ENCODE measurements at places on chromosomes 7 and 10. TPM values are rescaled to one million over a fixed set of nuclear protein-coding genes. Genes with fewer than 3 reads are reported as not detected.

GRCh38 chr7:69504733-69505420, 93.4 kb upstream of the AUTS2 start:
- H3K4me1 ChIP-seq, result no peaks in the 10 kb centered on the region
- no peaks in the 10 kb centered on the region for H3K36me3 ChIP-seq
- H3K27me3 ChIP-seq, result no peaks in the 10 kb centered on the region
- no peak overlapping the region for H3K4me3 ChIP-seq

- peak overlapping the region; percentile 91 for H3K27ac ChIP-seq
- no peaks in the 10 kb centered on the region for H3K36me3 ChIP-seq
- H3K4me3 ChIP-seq, result peak overlapping the region; percentile 71
- H3K4me1 ChIP-seq, result peaks cover 61% of the 10 kb centered on the region
- no peaks in the 10 kb centered on the region for H3K27me3 ChIP-seq
Measured at GRCh38 chr7:91267171-91267955, 3.1 kb downstream of the FZD1 start.

DNA sequence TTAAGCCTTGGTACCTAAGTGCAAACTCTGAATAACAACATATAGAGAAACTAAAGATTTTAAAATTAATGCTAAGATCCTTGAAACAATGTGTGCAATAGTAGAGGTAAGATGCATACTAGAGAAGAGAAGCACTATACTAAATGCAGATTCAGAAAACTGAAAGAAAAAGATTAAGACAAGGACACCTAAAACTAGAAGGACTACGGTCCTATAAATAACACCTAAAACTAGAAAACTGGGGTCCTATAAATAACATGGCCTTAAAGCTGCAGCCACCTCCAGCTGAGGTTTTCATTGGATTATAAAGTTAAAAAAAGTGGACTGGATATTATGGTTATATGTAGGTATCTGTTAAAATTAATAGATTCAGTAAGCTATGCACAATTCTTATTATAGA, 320.9 kb downstream of the IPMK start:
- H3K27ac ChIP-seq, result no peak overlapping the region
- H3K27me3 ChIP-seq, result no peaks in the 10 kb centered on the region
- H3K4me1 ChIP-seq, result no peaks in the 10 kb centered on the region
- no peaks in the 10 kb centered on the region for H3K36me3 ChIP-seq
- no peak for DNase-seq

GRCh38 chr7:129667116-129667515, 55.6 kb downstream of the NRF1 start:
- H3K4me3 ChIP-seq, result no peak overlapping the region
- no peaks in the 10 kb centered on the region for H3K27me3 ChIP-seq
- H3K4me1 ChIP-seq, result no peaks in the 10 kb centered on the region
- DNase-seq, result no peak
- no peaks in the 10 kb centered on the region for H3K36me3 ChIP-seq
- H3K27ac ChIP-seq, result no peak overlapping the region

DNA sequence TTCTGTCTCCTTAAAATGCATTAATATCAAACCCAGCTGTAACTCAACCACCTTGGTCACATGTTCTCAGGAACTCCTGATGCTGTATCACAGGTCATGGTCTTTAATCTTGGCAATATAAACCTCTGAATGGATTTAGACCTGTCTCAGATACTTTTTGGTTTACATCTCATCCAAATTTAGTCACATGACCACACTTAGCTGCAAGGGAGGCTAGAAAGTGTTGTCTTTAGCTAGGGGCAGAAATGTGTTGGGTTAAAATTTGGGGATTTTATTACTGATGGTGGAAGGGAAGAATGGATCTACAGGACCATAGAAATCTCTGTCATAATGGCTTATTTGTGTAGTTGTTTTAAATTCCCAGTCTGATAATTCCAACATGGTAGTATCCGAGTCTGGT, 29.6 kb upstream of the IL15RA start:
- no peaks in the 10 kb centered on the region for H3K36me3 ChIP-seq
- no peak overlapping the region for H3K27ac ChIP-seq
- H3K4me1 ChIP-seq, result no peaks in the 10 kb centered on the region
- no peaks in the 10 kb centered on the region for H3K27me3 ChIP-seq

GRCh38 chr10:103111031-103111917, 81.8 kb downstream of the NT5C2 start:
- peaks cover 22% of the 10 kb centered on the region for H3K4me1 ChIP-seq
- no peak overlapping the region for H3K4me3 ChIP-seq
- peaks cover 4% of the 10 kb centered on the region for H3K36me3 ChIP-seq

DNA sequence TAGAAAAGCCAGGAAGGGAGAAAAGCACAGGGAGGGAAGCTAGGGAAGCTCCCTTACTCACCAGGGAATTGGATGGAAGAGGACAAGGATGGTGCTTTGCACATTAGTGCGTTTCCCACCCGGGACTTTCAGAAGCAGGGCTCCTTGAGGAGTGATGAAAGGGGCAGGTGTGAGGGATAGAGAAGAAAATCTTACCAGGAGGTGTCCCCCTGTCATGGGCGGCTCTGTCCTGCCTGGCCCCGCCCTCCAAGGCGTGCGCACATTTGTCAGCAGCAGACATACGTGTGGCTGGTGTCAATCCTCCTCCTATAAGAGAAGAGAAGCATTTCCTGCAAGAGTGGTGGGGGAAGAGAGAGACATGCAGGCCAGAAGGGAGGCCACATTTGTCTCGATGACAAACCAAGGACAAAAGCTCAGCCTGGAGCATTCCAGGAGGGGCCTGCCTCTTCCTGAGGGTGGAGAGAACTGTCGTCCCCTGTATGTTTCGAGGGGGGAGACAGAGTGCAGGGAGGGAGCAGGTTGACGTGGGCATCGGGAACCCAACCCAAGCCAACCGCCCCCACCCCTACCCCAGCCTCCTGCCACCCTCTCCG, 47.4 kb upstream of the COMTD1 start:
- no peak overlapping the region for H3K27ac ChIP-seq
- DNase-seq, result no peak
- no peaks in the 10 kb centered on the region for H3K27me3 ChIP-seq
- H3K36me3 ChIP-seq, result no peaks in the 10 kb centered on the region
- no peak overlapping the region for H3K4me3 ChIP-seq

DNA sequence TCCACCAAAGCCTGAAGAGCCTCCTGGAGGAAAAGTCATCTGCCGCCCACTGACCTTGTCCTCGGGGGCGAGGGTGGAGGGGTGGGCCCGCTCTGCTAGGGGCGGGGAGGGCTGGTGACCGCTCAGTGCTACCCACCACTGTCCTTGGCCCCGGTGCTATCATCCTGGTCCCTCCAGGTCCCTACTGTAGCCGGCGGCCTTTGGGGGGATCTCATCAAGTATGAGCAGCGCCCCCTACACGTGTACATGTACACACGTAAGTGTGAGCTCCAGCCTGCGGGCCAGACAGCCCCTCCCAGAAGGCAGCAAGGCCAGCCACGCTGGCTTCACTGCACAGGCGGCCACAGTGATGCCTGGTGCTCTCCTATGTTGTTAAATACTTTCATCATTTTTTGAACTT, 19.6 kb downstream of the TTYH3 start:
- no peak for DNase-seq
- no peaks in the 10 kb centered on the region for H3K4me1 ChIP-seq
- H3K27me3 ChIP-seq, result no peaks in the 10 kb centered on the region
- no peak overlapping the region for H3K4me3 ChIP-seq

DNA sequence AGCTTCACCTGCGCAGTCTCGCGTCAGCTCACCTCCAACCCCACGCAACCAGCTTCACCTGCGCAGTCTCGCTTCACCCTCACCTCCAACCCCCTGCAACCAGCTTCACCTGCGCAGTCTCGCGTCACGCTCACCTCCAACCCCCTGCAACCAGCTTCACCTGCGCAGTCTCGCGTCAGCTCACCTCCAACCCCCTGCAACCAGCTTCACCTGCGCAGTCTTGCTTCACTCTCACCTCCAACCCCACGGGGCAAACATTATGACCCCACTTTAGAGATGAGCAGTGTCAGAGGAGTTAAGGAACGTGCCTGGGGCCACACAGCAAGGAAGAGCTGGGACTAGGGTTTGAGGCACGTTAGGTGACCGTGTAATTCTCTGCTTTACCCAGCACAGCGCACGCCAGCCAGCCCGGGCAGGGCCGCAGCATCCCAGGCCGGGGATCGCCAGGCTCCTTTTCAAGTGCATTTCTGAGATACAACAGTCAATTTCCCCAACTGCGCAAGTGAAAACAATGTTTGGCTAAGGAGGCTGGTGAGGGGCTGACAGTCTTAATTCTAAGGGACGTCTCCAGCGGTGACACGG, 22.6 kb upstream of the PDGFA start:
- peaks cover 20% of the 10 kb centered on the region for H3K4me1 ChIP-seq
- H3K4me3 ChIP-seq, result no peak overlapping the region
- no peaks in the 10 kb centered on the region for H3K27me3 ChIP-seq
- H3K27ac ChIP-seq, result no peak overlapping the region

- H3K27ac ChIP-seq, result no peak overlapping the region
- H3K27me3 ChIP-seq, result no peaks in the 10 kb centered on the region
- no peaks in the 10 kb centered on the region for H3K4me1 ChIP-seq
- H3K4me3 ChIP-seq, result no peak overlapping the region
Measured at GRCh38 chr7:29315122-29315891, 120.7 kb downstream of the CHN2 start.

DNA sequence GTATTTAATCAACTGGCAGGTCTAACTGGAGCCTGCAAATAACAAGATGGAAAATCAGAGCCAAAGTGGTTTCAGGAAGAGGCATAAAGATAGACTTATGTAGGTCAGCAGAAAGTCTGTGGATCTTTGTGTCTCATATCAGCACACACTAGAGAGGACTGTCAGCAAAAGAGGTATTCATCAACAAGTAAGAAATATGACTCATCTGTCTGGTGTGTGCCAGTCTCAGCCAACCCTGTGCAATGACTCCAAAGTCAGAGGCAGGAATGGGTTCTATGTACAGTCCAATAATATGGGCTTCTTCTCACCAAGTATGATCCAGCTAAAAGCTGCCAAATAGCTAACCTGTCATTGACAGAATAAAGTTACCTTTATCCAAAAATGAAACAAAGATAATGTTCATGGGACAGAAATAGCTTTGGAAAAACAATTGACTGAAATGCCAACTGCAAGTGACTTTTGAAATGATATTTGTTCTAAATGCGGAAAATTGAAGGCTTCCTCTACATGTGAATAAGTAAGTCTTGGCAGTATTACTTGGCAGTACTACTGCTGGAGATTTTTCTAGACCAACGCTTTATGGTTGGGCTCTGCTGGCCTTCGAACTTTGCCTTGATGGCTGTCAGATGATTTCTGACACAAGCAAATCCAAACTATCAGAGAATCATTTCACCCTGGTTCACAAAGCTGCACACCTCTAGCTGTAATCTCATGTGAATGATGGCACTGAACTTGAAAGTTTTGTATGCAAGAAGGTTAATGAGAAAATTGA, 272.3 kb upstream of the SEMA3C start:
- no peaks in the 10 kb centered on the region for H3K36me3 ChIP-seq
- peaks cover 4% of the 10 kb centered on the region for H3K4me1 ChIP-seq
- no peak overlapping the region for H3K4me3 ChIP-seq
- no peak for DNase-seq

- H3K27ac ChIP-seq, result no peak overlapping the region
- no peaks in the 10 kb centered on the region for H3K27me3 ChIP-seq
- peaks cover 49% of the 10 kb centered on the region for H3K4me1 ChIP-seq
Measured at GRCh38 chr7:127064-127598, 65.2 kb upstream of the FAM20C start.

- H3K27ac ChIP-seq, result no peak overlapping the region
- H3K4me3 ChIP-seq, result no peak overlapping the region
- no peaks in the 10 kb centered on the region for H3K27me3 ChIP-seq
- no peaks in the 10 kb centered on the region for H3K4me1 ChIP-seq
- no peak for DNase-seq
Measured at GRCh38 chr10:58179238-58179637, 88.5 kb downstream of the IPMK start.

- peaks cover 12% of the 10 kb centered on the region for H3K4me1 ChIP-seq
- no peak overlapping the region for H3K27ac ChIP-seq
- H3K4me3 ChIP-seq, result no peak overlapping the region
- H3K36me3 ChIP-seq, result no peaks in the 10 kb centered on the region
- DNase-seq, result no peak
- no peaks in the 10 kb centered on the region for H3K27me3 ChIP-seq
Measured at GRCh38 chr7:95469848-95470247, 15.9 kb upstream of the ASB4 start.

DNA sequence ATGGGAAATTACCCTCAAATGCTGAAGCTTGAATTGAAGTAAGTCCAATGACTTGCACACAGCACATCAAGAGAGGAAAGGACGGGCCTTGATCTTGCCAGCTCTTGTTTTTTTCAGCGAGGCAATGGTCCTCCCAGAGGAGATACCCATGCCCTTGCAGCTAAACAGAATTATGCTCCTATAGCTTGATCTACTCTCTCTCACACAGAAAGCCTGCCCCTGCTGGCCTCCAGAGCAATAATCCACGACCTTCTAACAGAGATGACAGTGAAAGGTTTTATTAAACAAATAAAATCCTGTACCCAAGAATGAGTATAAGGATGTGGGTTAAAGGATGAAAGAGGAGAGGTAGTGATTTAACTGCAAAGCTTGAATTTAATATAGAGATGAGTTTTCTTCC, 268.0 kb downstream of the ADRA2A start:
- no peaks in the 10 kb centered on the region for H3K4me1 ChIP-seq
- no peak overlapping the region for H3K27ac ChIP-seq
- no peaks in the 10 kb centered on the region for H3K36me3 ChIP-seq
- H3K27me3 ChIP-seq, result no peaks in the 10 kb centered on the region
- no peak for DNase-seq

Gene OPN4
- total RNA-seq, result not detected

Gene NEBL
- total RNA-seq, result 60.2 TPM

Gene STAM
- 23.2 TPM for total RNA-seq

Gene CPN1
- total RNA-seq, result not detected

Gene ORAI2
- 4.4 TPM for total RNA-seq

Gene HOXA13
- total RNA-seq, result 0.66 TPM

Gene GRM3
- not detected for total RNA-seq

Gene UCN3
- total RNA-seq, result not detected
